ENCODE measurements at places on chromosomes 6 and 20.

GRCh38 chr6:65450451-65450850 is 256.6 kb downstream of the EYS start:
- no peak for DNase-seq

GRCh38 chr20:3510110-3510509 is 39.3 kb downstream of the ATRN start:
- DNase-seq: no peak

DNA sequence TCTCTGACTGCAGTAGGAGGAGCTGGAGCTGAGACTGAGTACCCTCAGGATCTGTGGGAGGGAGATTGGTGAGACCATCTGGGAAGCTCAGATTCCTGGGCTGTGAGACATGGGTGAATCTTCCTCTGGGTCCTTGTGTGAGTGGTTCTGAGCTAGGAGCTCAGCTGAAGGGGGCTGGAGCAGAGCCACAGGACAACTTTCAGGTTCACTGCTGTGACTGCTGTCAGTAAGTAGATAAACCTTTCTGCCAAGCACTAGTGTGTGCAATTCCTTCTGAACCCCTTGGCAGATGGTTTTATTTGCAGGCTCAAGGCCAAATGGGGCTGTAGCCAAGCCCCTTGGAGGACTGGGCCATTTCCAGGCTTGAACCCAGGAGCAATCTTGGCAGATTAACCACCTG is 49.6 kb upstream of the SNAP91 start:
- no peak for DNase-seq

DNA sequence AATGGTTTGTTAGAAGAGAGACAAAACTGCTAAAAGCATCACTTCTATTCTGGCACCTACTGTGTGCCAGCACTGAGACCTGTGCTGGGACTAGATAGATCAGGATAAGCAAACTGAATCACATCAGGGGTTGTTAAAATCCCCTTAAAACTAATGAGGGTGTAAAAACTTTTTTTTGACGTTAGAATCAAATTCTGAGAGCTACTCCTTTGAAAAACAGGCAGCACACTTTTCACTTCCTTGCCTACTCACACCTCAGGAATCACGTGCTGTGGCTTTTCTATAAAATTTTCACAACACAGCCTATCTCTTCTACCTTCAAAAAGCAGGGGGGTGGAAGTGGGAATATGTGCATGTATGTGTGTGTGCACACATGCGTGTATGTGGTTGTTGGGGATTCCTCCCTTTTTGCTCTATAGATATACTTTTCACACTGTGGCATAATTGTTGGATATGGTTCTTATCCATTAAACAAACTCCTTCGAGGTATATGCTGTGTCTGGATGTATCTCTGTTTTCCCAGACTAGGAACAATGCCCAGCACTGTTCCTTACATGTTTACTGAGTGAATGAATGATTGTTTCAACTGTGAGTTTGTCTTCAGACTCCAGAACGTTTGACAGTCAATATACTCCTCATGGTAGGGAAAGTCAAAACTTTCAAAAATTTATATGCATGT is 105.4 kb downstream of the FYN start:
- DNase-seq: no peak

GRCh38 chr20:38548356-38549083 is 32.5 kb upstream of the ADIG start:
- no peak for DNase-seq

DNA sequence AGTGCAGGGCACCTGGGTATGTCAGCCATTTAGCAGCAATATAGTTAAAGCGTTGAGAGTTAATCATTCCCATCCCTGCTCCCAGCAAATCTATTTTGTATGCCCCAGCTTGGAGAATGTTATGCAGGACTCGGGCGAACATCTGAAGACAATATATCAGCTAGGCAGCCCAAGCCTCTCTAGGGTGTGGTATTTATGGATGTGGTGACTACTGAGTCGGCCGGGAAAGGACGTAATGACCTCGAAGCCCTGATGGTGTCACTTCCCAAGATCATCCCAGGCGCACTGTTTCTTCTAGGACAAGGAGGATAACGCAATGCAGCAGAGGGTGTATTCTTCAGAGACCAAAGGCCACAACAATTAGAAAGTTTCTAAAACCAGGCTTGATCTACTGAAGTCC is 63.6 kb upstream of the FAM184A start:
- DNase-seq: no peak

DNA sequence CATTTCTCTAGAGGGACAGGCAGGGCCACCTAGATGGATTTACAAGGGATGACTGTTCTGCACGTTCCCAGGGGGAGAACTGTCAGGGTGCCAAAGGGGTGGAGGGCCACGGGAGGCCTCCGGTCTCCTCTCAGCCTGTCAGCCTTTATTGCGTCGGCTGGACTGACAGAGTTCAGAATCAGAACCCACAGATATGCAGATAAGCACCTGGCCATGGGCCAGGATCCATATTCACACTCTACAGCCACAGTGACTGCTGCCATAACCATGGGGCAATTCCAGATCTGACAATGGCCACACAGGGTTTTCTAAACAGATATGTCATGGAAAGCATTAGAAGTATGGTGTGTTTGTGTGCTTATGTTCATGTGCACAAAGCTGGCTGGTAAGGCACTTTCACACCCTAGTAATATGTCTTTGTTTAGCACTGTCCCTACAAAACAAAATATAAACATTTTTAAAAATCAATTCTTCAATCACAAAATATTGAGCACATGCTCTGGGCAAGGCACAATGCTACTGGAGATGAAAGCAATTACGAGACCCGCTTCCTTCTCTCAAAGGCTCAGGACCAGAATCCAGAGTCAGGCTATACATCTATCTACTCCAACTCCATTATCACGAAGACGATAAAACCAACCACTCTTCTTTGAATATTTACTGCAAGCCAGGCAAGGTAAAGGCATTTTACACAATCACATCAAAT is 29.1 kb downstream of the TRAM2 start:
- DNase-seq: no peak

GRCh38 chr6:104855507-104855906 is 4.2 kb downstream of the HACE1 start:
- no peak for DNase-seq

- DNase-seq: no peak
Measured at GRCh38 chr6:169420912-169421543, 167.4 kb upstream of the THBS2 start.

GRCh38 chr20:25083141-25083772 is 1.3 kb upstream of the VSX1 start:
- DNase-seq: no peak

- DNase-seq: no peak
Measured at GRCh38 chr6:149435919-149436586, 36.0 kb downstream of the SUMO4 start.

DNA sequence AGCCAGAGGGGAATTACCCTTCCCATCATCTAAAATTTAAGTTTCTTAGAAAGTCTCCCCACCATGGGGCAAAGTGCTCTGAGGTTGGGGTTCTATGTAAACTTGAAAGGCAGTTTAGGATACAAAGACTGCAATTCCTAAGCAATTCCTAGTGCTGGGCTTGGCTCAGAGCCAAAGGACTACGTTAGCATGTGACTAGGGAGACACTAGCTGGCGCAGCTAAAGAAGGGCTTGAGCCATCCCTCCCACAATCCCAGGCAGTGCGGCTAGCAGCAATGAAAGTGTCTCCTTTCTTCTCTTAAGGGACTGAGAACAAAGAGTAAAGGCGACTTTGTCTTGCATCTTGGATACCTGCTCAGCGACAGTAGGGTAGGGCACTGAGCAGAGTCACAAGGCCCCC is 306.6 kb upstream of the FKBP1C start:
- no peak for DNase-seq

- no peak for DNase-seq
Measured at GRCh38 chr20:46977204-46977603, 82.6 kb downstream of the EYA2 start.

- DNase-seq: no peak
Measured at GRCh38 chr20:56698749-56699148, 69.6 kb downstream of the TFAP2C start.

DNA sequence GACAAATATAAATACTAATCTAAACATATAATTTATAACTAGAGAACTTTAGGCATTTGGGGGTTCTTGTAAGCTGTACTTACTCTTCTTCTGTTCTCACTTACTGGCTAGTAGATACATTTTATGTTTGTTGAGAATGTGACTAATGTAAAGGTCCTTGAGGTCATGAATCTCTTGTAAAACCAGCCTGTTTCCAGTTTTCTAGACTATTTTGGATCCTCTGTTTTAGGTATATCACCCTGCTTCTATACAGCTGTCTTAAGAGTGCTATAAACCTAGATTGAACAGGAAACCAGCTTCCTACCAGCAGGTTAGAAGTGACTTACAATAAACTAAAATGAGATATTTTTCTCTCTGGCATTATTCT is 134.2 kb downstream of the PLCB4 start:
- DNase-seq: no peak

- DNase-seq: no peak
Measured at GRCh38 chr6:157089258-157089657, 234.1 kb downstream of the TMEM242 start.

- no peak for DNase-seq
Measured at GRCh38 chr20:62368976-62369814, 2.1 kb upstream of the LAMA5 start.

DNA sequence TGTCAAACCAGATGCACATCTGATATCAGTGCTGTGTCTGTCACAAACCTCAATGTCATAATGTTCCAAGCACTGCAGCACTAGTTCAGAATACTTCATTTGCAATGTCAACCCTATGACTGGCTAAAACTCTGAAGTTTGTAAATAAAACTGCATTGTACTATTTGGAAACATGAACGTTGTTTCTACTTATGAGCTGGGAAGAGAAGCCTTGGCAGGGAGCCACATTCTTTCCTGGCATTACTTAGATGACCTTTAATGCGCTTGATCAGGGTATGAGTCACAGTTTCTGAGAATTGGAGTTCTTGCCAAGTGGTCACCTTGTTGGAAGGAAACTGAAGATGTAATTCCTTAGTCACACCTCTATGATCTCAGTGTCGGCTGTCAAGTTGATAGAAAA is 664.8 kb upstream of the MMS22L start:
- no peak for DNase-seq

DNA sequence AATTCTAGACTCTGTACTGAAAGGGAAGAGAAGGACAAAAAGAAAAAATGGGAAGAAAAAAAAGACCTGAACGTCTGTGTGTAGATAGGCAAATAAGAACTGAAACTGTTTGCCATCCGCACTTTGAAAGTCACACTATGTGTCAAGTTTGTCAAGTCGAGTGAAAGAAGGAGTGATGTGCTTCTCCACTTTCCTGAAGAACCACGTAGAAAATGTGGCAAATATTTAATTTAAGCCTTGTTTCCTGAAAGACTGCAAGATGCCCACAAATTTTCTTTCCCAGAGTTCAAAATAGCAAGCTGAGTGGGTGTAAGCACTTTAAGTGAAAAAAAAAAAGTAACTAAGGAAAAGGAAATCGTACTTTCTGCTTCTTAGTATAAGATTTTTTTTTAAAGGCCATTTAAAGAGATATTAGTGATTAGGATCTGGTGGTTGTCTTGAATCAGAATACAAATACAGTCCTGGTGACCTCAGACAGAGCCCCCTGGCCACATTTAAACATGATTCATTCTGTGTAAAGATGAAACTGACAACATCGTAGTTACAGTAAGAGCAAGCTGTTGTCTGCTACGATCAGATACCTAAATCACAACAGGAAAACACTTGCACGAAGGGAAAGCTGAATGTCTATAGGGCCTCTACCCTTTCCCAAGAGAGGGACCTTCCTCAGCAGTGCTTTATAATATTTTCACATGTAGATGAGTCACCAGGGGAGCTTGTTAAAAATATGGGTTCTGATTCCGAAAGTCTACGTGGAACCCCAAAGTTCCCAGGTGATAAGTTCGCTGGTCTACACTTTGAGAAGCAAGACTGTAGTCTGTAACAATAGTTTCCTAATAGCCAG is 102.3 kb downstream of the HIVEP2 start:
- no peak for DNase-seq
